ENCODE measurements at places on chromosomes 6 and 20.
A peak's percentile ranks its signal among the peaks of the same experiment; 100 is the strongest.

GRCh38 chr6:47160702-47161101 is 118.6 kb upstream of the ADGRF1 start:
- no peak for DNase-seq

DNA sequence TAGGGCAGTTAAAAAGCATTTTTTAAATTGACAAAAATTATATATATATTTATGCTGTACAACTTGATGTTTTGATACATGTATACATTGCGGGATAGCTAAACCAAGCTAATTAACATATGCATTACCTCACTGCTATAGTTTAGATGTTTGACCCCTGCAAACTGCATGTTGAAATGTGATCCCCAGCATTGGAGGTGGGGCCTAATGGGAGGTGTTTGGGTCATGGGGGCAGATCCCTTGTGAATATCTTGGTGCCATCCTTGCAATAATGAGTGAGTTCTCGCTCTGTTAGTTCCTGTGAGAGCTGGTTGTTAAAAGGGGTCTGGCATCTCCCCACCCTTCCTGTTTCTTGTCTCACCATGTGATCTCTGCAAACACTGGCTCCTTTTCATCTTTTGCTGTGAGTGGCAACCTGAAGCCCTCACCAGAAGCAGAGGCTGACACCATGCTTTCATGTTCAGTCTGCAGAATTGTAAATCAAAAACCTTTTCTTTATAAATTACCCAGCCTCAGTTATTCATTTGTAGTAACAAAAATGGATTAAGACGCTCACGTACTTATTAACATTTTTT is 111.8 kb downstream of the MCHR2 start:
- no peak for DNase-seq

- DNase-seq = no peak
Measured at GRCh38 chr6:107806691-107807090, 17.4 kb downstream of the SCML4 start.

DNA sequence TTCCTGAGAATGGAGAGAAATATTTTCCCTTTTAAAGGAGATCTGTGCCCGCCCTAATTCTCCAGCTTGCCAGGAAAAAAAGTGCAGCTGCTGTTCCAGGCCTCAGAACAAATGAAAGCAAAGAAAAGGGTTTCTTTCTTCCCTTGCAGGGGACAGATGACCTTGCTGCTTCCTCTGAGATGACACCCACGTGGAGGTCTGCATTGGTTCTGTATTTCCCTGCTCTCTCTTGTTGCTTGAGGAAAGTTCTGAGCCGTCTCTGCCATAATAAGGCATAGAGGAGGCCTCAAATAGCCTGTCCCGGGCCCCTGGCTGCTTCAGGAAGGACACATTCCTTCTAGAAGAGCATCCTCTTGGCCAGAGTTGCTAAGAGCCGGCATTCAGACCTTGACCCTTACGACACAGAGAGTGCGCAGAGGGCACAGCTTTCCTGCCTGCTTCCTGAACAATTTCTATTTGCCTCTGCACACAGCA is 501.8 kb upstream of the SULF2 start:
- no peak for DNase-seq

- no peak for DNase-seq
Measured at GRCh38 chr6:15546591-15546990, 116.2 kb downstream of the DTNBP1 start.

- peak; percentile 32 for DNase-seq
Measured at GRCh38 chr6:31794294-31794865, 1.2 kb downstream of the VARS1 start.

DNA sequence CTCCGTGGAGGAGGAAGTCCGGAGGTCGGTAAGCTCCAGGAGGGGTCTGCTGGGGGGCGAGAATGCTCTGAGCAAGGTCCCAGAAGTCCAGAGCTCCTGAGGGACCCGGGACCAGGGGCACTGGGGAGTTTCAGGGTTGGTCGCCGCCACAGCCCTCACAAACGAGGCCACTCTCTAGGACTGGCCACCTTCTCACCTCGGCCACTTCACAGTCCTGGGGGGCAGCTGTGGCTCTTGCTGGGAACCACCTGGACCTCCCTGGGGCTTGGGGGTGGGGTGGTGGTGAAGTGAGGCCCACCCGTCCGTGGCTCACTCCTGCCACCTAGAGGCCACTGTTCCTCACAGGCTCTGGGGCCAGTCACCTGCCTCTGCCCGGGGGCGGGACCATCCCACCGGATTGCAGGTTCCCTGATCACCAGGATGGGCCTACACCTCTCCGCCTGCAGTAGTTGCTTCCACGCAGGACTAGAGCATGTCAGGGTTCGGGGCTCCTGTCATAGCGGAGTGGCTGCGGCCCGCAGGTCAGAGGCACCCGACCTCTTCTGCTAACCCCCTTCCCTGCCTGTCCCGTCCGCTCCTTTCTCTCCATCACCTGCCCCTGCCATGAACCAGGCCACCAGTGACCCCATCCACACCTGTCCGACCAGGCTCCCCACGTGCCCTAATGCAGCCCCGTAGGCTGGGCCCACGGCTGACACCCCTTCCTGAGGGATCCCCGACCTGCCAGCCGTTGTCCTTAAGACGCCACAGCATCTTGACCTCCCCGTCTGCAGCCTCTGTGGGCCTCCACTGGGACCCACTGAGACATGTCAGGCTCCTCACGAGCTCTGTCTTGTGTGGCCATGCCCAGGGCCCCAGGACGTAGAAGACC is 5.1 kb upstream of the TCEA2 start:
- peak; percentile 82 for DNase-seq

DNA sequence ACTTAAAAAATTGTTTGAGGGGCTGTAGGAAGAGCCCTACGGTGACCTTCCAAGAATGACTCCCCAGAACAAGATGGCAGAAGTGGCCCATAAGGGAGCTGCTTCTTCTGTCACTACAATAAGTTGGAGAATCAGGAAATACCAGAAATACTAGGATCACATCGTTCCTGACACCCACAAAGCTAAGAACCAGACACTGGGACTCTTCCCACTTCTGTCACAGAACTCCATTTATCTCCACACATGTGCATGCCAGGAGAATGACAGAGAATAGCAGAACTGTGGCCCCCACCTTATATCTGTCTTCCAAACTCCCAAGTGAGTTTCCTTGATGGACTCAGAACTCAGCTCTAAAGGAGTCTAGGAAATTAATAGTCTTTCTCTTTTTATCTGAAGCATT is 54.6 kb upstream of the UBR2 start:
- DNase-seq = no peak

DNA sequence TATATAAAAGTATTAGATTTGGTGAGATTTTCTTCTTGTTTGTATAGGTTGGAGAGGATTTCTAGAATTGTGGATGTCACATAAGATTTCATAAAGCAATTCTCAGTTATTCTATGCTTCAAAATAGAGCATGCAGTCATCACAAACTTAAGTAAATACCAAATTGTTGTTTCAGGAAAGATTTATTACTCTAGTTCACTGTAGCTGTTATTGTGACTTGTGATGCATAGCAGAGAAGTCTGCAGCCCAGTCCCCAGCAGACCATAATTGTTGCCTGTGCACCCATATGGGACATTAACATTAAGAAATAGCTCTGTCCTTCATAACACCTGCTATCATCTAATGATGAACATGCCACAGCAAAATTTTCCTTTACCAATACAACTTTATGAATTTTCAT is 228.0 kb upstream of the FAM83B start:
- DNase-seq = no peak

DNA sequence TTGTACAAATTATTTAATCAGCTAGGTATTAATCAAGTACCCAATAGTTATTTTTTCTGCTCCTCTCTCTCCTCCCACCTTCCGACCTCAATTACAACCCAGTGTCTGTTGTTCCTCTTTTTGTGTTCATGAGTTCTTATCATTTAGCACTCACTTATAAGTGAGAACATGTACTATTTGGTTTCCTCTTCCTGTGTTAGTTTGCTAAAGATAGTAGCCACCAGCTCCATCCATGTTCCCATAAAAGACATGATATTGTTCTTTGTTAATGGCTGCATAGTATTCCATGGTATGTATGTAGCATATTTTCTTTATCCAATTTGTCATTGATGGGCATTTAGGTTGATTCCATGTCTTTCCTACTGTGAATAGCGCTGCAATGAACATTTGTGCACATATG is 652.8 kb upstream of the CITED2 start:
- DNase-seq = no peak

DNA sequence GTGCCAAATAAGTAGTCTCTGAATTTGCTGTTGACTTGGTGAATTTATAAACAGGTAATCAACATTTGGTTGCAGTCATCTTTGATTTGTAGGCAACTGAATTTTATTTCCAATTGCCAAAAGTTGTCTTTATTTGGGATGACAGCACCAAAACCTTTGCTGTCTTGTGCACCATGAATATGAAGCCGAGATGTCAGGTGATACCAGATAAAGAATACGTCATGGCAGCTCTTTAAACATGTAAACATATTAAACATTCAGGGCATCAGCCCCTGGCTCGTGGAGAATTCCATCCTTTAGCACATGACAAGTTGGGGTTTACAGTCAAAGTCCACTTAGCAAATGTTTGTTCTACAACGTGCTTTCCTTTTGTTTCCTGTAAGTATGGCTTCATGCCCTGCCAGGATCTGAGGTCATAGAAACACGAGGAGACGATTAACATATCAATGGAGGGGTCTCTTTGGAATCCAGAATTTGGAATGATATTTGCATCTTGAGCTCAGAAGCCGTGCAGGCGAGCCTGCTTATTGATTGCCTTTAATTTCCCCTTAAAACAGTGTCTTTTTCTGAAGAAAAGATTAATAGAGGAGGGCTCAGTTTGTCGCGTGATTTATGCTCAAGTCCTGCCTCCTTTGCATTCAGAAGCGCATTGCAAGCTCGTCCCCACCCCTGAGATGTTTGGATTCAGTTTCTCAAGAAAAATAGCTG is 170.2 kb upstream of the ZNF217 start:
- DNase-seq = peak; percentile 44

GRCh38 chr6:3314621-3315467 is 56.1 kb downstream of the PSMG4 start:
- DNase-seq = no peak

GRCh38 chr6:57247603-57248002 is 25.5 kb upstream of the RAB23 start:
- DNase-seq = no peak

DNA sequence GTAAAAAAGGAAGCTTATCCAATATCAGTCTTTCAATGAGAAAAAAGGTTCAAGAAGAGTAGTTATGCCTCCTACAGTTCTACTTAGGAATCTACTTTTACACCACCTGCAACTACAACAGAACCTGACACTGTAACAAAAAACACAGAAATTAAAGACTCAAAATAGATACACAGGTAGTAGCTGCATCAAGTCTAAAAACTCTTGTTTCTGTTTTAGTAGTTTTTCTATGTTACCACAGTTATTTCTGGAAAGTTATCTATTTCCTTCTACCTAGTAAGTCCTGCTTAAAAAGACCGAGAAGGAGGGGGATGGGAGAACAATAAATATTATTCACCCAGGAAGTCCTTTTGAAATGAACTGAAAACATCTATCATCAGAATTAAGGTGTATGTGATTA is 52.5 kb downstream of the ATG5 start:
- DNase-seq = no peak

All from dermis microvascular lymphatic vessel endothelial cell (primary cell).